ENCODE measurements at places on chromosomes 2 and 18. TPM values are rescaled to one million over a fixed set of nuclear protein-coding genes. Genes with fewer than 3 reads are reported as not detected.
A peak's percentile ranks its signal among the peaks of the same experiment; 100 is the strongest.

DNA sequence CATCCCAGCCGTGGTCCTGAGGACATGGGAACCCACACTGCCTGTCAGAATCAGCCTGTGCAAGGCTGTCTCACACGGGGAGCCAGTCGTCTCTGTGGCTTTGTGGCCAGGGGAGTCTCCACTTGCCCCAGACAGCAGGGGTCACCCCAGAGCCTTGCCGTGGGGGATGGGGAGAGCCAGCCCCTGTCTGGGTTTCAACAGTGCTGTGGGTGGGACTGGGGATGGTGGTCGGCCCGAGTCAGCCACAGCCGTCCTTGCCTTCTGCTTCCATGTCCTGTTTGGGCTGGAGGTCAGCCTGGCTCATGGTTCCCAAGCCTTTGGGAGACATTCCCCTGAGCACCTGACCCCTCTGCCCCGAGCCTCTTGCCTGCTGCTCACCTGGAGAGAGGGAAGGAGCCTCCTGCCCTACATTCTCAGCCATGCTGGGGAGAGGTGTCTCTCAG lies 19.6 kb downstream of the GPR35 start:
- peaks cover 28% of the 10 kb centered on the region for H3K27me3 ChIP-seq
- H3K27ac ChIP-seq = no peak overlapping the region
- H3K36me3 ChIP-seq = no peaks in the 10 kb centered on the region
- peak; percentile 73 for DNase-seq
- H3K4me3 ChIP-seq = no peak overlapping the region
- H3K4me1 ChIP-seq = no peaks in the 10 kb centered on the region

DNA sequence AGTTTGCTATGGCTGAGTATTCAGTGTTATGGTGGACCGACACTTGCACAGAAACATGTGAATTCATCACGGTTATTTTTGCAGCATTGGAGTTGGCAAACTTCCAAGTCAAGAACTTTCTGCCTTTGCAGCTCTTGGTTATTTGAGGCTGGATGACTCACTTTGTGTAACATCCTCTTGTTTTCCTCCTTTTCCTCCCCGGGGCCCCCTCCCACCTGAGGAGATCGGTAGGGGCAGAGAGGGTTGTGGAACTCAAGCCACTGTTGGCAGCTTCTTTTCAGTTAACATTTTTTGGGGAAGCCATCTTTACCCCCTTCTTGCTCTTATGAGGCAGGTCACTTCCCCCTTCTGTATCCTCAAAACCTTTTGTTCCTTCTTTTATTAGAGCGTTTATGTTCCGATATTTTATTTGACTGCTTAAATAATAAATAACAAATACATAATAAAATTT lies 48.6 kb downstream of the DDX1 start:
- peaks cover 21% of the 10 kb centered on the region for H3K36me3 ChIP-seq
- no peak overlapping the region for H3K27ac ChIP-seq
- peaks cover 30% of the 10 kb centered on the region for H3K4me1 ChIP-seq

Gene SFT2D3
- 5.8 TPM for total RNA-seq

- no peak overlapping the region for H3K4me3 ChIP-seq
- H3K27me3 ChIP-seq = no peaks in the 10 kb centered on the region
- peak overlapping the region; percentile 75 for H3K27ac ChIP-seq
- H3K4me1 ChIP-seq = peaks cover 33% of the 10 kb centered on the region
- no peak for DNase-seq
Measured at GRCh38 chr2:98507891-98508708, 63.4 kb downstream of the INPP4A start.

- no peaks in the 10 kb centered on the region for H3K27me3 ChIP-seq
- H3K36me3 ChIP-seq = no peaks in the 10 kb centered on the region
- H3K27ac ChIP-seq = no peak overlapping the region
- H3K4me3 ChIP-seq = no peak overlapping the region
Measured at GRCh38 chr2:178666458-178666857, 140.8 kb downstream of the TTN start.

GRCh38 chr2:167940734-167941507 lies 306.5 kb downstream of the STK39 start:
- no peaks in the 10 kb centered on the region for H3K36me3 ChIP-seq
- no peaks in the 10 kb centered on the region for H3K4me1 ChIP-seq
- no peak for DNase-seq
- H3K4me3 ChIP-seq = no peak overlapping the region

Gene CYP27C1
- 2.4 TPM for total RNA-seq

DNA sequence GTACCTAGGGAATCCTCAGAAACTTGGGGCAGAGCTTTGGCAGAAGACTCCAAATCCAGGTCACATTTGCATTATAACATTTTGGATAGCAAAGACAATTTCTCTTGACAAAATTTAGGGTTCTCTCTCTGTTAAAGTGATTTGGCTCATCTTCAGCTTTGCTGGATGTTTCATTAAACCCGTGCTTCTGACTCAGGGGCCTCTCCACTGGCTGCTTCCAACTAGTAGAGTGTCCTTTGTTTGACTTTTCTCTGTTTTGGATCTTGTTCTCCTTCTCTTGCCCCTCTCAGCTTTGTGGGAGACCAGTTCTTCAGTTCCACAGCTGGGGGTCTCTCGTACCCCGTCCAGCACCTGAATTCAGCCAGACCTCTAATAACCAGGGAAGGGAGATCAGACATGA lies 145.6 kb downstream of the PLCL1 start:
- H3K4me1 ChIP-seq = no peaks in the 10 kb centered on the region
- no peak overlapping the region for H3K4me3 ChIP-seq
- DNase-seq = no peak
- peaks cover 16% of the 10 kb centered on the region for H3K27me3 ChIP-seq

Gene SETBP1
- total RNA-seq = 23.0 TPM

Gene G6PC2
- total RNA-seq = not detected

DNA sequence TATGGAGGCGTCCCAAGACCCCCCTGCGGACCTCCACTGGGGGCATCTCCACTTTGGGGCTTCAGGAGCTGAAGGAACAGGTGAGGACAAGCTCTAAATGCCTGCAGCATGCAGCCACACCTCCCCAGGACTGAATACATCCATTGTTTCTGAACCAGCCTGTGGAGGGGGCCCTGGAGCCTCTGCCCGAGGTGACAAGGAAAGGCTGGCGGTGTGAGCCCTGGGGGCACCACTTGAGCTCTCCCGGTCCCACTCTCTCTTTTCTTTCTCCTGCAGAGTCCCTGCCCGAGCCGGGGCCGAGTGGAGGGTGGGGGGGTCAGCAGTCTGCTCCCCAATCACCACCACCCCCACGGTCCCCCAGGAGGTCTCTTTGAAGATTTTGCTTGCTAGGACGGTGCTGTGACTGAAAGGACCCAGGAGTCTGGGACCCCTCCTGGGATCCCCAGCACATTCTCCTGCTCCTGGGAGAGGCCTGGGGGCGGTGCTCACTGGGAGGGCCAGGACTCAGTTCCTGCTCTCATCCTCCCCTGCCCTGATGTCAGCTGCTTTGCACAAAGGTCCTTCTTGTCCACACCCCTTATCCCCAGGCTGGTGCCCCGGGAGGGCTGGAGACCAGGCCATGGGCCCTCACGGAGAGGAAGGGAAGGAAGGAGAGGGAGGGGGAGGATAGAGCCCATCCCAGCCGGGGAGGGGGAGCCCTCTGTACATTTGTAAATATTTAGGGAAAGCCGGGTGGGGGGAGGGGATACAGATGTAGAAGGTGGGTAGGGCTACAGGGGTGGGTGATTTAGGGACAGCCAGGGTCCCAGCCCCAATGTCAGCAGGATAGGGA lies 5.7 kb downstream of the CHPF start:
- no peak for DNase-seq
- peaks cover 25% of the 10 kb centered on the region for H3K36me3 ChIP-seq
- H3K27me3 ChIP-seq = peaks cover 4% of the 10 kb centered on the region
- no peak overlapping the region for H3K27ac ChIP-seq
- no peak overlapping the region for H3K4me3 ChIP-seq
- peaks cover 11% of the 10 kb centered on the region for H3K4me1 ChIP-seq

DNA sequence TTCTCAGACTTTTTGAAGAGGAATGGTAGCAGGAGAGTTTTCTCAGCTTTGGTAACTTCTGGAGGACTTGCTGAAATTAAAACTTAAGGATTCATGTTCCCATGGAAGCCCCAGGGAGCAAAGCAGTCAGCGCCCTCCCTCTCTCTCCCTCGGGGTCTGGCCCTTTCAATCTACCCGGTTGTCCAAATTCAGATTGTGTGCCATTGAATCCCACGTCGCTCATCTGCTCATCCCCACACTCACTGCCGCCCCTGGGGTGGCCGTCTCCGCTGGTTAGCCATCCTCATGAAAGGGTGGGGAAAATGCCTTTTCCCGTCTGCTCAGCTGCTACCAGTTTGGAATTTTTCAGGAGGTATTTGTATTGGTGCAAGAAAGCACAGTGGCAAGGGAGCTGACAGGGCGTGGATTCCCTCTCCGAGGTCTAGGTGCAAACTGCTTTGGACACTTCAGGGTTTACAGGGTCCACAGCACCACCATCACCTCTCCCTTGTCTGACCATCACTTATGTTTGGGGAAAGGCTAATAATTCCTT lies 27.1 kb downstream of the MCFD2 start:
- no peaks in the 10 kb centered on the region for H3K36me3 ChIP-seq
- H3K27me3 ChIP-seq = no peaks in the 10 kb centered on the region
- H3K27ac ChIP-seq = peak overlapping the region; percentile 100
- H3K4me3 ChIP-seq = no peak overlapping the region
- no peak for DNase-seq

- H3K27ac ChIP-seq = no peak overlapping the region
- no peaks in the 10 kb centered on the region for H3K27me3 ChIP-seq
- H3K36me3 ChIP-seq = no peaks in the 10 kb centered on the region
- no peak overlapping the region for H3K4me3 ChIP-seq
- H3K4me1 ChIP-seq = no peaks in the 10 kb centered on the region
- no peak for DNase-seq
Measured at GRCh38 chr2:14418115-14418514, 214.4 kb upstream of the LRATD1 start.

GRCh38 chr2:45709137-45709536 lies 57.7 kb downstream of the PRKCE start:
- no peak overlapping the region for H3K4me3 ChIP-seq
- no peaks in the 10 kb centered on the region for H3K36me3 ChIP-seq
- DNase-seq = no peak
- H3K27ac ChIP-seq = no peak overlapping the region

Gene PNPT1
- total RNA-seq = 22.8 TPM

GRCh38 chr2:126429103-126429502 lies 226.9 kb upstream of the GYPC start:
- no peaks in the 10 kb centered on the region for H3K4me1 ChIP-seq
- no peaks in the 10 kb centered on the region for H3K36me3 ChIP-seq
- no peak overlapping the region for H3K4me3 ChIP-seq
- no peak overlapping the region for H3K27ac ChIP-seq

GRCh38 chr2:73717251-73717606 lies 19.9 kb downstream of the TPRKB start:
- H3K36me3 ChIP-seq = no peaks in the 10 kb centered on the region
- no peaks in the 10 kb centered on the region for H3K27me3 ChIP-seq
- no peak overlapping the region for H3K4me3 ChIP-seq
- H3K4me1 ChIP-seq = peaks cover 5% of the 10 kb centered on the region
- no peak for DNase-seq

DNA sequence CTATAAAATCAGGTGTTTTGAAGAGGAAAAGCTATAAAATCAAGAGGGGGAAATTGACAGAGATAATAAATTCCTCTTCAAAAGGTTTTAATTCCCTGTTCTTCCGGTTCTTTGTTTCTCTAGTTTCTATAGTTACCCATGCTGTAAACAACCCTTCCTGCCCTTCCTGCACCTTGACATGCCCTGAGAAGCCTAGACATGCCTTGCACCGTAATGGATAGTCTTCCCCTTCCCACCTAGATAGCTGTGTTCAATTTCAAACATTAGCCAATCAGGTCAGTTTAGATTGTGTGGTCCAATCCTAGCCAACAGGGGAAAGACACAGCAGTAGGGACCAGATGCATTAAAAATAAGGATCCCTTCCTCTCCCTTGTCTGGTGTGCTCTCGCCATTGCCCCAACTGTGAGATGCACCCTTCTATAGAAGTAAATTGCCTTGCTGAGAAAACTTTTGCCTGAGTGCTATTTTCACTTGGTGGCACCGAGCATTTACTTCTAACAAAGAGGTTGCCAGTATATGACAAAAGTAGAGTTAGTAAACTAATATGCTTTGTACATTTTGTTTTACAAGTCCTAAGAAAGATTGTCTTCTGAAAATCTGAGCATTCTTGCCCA lies 27.1 kb downstream of the SULT1C4 start:
- H3K4me1 ChIP-seq = peaks cover 6% of the 10 kb centered on the region
- no peaks in the 10 kb centered on the region for H3K36me3 ChIP-seq
- no peaks in the 10 kb centered on the region for H3K27me3 ChIP-seq
- no peak for DNase-seq
- no peak overlapping the region for H3K4me3 ChIP-seq

- DNase-seq = no peak
- no peaks in the 10 kb centered on the region for H3K27me3 ChIP-seq
- no peak overlapping the region for H3K4me3 ChIP-seq
- no peaks in the 10 kb centered on the region for H3K36me3 ChIP-seq
Measured at GRCh38 chr2:17461087-17461475, 57.2 kb downstream of the RAD51AP2 start.

- H3K27ac ChIP-seq = no peak overlapping the region
- no peak overlapping the region for H3K4me3 ChIP-seq
- peaks cover under 1% of the 10 kb centered on the region for H3K4me1 ChIP-seq
Measured at GRCh38 chr2:109000738-109001137, 11.7 kb upstream of the EDAR start.
